ENCODE measurements at places on chromosomes 3 and 15.

GRCh38 chr3:147655236-147655635 lies 246.1 kb downstream of the ZIC1 start:
- no peak for DNase-seq

GRCh38 chr3:108178676-108179075 lies 43.5 kb downstream of the IFT57 start:
- DNase-seq = no peak

GRCh38 chr3:192819001-192819569 lies 91.7 kb upstream of the FGF12 start:
- DNase-seq = no peak

GRCh38 chr15:77143616-77144015 lies 72.7 kb upstream of the TSPAN3 start:
- DNase-seq = no peak

- DNase-seq = no peak
These were observed 141.9 kb downstream of the P3H2 start for GRCh38 chr3:189978753-189979152.

GRCh38 chr15:87347806-87348515 lies 908.6 kb downstream of the NTRK3 start:
- no peak for DNase-seq

DNA sequence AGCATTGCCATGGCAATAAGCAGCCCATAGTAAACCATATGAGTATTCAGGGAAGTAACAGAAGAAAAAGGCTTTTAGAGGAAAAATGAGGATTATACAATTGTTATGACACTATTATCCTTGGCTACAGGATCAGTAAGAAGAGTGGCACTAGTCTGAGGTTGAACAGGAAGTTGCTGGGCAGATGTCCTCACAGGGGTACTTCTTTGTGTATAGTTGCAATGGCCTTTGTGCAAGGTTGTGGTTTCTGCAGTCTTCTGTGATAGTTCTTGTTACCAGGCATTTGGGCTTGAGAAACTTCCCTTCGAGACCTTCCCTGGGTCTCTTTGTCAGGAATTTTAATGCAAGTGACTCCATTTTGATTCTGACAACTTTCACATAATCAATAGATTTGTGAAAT lies 100.6 kb upstream of the ATP11B start:
- no peak for DNase-seq

DNA sequence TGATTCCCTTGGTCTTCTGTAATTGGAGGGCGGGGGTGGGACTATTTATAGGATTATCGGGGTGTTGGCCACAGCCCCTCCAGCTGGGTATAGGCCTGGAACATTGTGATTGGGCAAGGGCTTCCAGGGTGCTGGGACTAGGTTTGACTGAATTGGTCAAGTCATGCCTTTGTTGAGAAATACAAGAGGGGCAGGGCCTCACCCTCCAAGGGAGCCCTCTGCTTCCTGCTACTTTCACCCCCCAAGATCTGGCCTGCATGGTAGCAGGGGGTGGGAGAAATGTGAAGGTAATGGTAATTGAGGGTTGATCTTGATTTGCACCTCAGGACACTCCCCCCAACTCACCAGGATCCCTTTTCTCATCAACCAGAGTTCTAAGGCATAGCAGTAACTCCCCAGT lies 25.2 kb downstream of the TRIM71 start:
- DNase-seq = no peak

GRCh38 chr3:148075771-148076716 lies 621.7 kb upstream of the AGTR1 start:
- no peak for DNase-seq

DNA sequence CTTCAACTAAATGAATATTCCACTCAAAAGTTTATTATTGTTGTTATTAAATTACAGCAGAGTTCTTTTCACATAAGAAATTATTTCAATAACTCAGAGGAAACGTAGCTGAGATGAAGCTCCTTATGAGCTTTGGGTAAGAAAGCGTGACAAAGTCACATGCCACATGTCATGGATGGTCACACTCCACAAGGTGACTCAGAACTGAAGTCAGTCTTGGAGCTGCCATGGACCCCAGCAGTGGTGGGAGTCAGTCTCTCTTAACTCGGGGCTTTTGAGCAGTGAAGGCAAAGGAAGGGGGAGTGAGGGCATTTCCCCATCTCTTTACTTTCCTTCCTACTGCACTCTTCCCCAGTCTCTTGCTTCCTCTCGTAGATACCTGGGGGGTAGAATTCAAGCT lies 87.5 kb upstream of the FAM3D start:
- DNase-seq = no peak

DNA sequence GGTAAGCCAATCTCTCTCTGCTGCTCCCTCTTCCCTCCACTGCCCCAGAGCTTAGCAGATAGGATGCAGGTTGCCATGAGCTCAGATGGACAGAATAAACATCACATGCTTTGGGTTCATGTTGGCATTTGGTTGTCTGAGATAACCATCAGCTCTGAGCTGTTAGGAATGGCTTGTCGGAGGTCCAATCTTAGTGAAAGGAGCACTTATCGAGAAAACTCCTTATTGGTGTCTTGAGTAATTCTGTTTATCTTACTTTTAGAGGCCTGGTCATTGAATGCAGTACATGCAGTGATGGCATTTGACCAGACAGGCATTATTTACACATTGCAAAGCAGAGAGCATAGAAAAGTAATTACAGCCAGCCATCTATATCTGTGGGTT lies 99.7 kb downstream of the CEMIP start:
- no peak for DNase-seq

- no peak for DNase-seq
These were observed 82.8 kb upstream of the TNIK start for GRCh38 chr3:171542976-171543375.

DNA sequence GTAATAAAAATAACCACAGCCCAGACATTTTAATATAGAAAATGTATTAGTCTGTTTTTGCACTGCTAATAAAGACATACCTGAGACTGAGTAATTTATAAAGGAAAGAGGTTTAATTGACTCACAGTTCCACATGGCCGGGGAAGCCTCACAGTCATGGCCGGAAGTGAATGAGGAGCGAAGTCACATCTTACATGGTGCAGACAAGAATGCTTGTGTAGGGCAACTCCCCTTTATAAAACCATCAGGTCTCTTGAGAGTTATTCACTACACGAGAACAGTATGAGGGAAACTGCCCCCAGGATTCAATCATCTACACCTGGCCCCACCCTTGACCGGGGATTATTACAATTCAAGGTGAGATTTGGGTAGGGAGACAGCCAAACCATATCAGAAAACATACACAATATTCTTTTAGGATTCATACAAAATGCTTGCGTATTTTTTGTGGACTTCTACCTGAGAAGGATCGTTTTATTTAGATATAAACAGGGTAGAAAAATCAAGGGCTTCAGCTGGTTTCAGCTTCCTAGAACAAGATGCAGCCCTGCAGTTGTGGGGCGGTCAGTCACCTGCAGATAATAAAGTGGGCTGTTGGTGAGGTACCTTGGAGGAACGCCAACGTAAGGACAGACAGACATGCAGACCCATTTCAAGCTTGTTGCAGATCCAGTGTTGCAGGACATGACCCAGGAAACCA lies 101.9 kb downstream of the TNIK start:
- DNase-seq = no peak

GRCh38 chr15:63544258-63545026 lies 40.0 kb downstream of the USP3 start:
- no peak for DNase-seq

DNA sequence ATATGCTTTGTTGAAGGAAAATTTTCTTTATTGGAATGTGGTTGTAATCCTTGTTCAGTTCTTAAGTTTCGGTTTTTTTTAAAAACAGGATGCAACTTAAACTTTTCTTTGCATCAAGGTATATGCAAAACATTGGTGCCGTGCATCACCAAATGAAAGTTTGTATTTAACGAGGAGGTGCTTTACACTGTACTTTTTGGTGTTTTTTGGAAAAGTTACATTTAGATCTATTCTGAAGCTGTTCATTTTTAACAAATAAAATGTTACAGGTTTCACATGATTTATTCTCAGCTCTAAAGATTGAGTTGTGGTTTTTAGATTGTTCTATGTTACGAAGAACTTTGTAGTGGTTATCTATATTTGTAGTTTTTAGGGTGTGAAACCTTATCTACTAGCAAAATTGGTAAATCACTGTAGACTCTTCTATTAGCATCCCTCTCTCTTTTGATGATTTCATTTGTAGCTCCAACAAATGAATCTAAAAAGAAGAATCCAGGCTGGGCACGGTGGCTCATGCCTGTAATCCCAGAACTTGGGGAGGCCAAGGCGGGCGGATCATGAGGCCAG lies 7.0 kb upstream of the LRCH3 start:
- DNase-seq = no peak

DNA sequence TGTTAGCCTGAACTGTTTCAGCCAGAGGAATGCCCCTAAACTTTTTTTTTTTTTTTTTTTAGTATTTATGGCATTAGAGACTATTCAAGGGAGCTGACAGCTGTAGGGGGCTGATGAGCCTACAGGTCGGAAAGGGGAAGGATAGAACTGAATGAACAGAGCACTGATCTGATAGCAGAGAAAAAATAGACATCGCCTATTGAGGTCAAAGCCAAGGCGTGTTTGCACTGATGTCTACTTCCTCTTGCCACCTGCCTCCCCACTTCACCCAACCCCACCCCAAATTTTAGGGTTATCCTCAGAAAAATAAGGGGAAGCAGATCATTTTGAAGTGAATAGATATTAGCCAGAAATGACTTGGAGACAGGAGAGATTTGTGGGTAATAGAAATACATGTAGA lies 3.0 kb upstream of the ZMAT3 start:
- DNase-seq = no peak

- DNase-seq = no peak
These were observed 14.2 kb downstream of the GHRL start for GRCh38 chr3:10278501-10278900.

DNA sequence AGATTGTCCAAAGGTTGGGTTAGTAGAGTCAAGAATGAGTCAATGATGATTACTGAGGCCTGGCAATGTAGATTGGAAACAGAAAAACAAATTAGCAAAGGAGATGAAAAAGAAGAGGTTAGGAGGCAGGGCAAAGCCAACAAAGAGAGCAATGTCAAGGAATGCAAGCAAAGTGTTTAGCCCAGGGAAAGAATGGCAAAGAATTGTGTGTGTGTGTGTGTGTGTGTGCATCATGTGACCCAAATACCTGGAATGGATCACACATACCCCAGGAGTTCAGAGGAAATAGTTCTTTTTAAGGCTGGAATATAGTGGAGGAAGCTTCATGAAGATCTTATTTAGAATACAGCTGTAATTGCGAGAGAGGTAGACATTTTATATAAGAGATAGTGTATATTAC lies 831.7 kb upstream of the ARPP21 start:
- no peak for DNase-seq

GRCh38 chr15:27743638-27744037 lies 355.5 kb downstream of the OCA2 start:
- no peak for DNase-seq

DNA sequence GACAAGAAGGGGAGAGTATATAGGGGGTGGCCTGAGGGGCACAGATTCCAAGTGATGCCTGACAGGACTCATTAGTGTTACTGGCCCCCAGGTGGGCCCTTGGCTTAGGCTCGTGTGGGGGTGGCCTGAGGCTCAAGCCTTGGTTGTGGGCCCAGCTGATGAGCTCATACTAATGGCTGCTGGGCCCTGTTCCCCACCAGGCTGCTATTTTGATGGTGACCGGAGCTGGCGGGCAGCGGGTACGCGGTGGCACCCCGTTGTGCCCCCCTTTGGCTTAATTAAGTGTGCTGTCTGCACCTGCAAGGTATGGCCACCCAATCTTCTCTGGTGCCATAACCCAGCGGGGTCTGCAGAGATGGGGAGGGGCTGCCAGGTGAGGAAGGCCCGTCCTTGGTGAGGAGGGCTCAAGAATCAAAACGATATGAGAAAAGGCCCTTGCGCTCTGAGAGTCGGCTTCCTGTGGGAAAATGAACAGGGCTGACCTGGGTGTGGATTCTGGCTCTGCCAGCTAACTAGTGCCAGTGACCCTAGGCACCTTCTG lies 7.4 kb downstream of the CHRD start:
- DNase-seq = no peak

- DNase-seq = no peak
These were observed 262.2 kb downstream of the MEX3B start for GRCh38 chr15:81783586-81783985.

GRCh38 chr15:33083232-33084081 lies 111.1 kb downstream of the FMN1 start:
- DNase-seq = no peak

GRCh38 chr3:101941318-101942040 lies 92.2 kb downstream of the NFKBIZ start:
- no peak for DNase-seq

GRCh38 chr3:13570391-13571194 lies 21.7 kb downstream of the FBLN2 start:
- no peak for DNase-seq

GRCh38 chr15:79192462-79193036 lies 90.0 kb upstream of the ANKRD34C start:
- no peak for DNase-seq

- DNase-seq = no peak
These were observed 140.7 kb downstream of the IMPG2 start for GRCh38 chr3:101179637-101180036.

GRCh38 chr15:35308802-35309201 lies 223.7 kb upstream of the NANOGP8 start:
- DNase-seq = no peak

- DNase-seq = no peak
These were observed 6.2 kb upstream of the CEP70 start for GRCh38 chr3:138600100-138600745.

GRCh38 chr3:138136201-138136600 lies 4.0 kb upstream of the A4GNT start:
- no peak for DNase-seq

- DNase-seq = no peak
These were observed 85.0 kb upstream of the GALNT15 start for GRCh38 chr3:16089521-16089920.

DNA sequence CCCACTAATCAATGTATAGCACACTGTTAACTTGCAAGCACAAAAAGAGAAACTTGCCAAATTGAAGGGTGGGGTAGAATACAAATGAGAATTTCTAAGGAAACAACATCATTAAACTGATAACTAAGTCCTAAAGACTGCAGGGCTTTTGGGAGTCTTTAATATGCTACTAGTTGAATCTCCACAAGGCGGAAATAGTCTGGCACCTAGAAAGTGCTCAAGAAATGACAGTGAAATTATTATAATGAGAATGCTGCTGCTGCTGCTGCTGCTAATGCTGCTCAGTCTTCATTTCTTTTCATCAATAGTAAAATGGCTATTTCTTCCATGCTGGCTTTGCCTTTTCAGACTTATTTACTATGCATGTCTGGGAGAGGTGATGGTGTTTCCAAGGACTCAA lies 91.8 kb downstream of the BTD start:
- no peak for DNase-seq

DNA sequence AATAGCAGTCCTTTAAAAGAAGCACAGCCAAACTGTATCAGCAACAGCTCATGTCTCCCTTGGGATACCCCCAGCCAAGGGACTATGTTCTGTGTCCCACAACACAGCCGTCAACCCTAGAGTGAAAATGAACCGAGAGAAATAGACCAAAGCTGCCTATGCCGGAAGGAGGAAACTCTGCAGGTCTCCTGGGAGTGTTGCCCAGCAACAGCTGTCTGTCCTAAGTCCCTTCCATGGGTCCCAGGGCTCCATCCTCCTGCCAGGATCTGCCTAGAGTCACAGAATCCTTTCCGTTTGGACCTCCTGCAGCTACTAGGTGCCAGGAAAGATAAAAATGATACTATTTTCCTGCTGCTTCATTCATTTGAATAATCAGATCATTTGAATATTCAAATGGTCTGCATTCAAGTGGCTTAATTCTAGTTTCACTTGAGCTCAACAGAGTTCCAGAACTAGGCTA lies 53.1 kb downstream of the TRANK1 start:
- DNase-seq = no peak

All from stimulated activated CD4-positive, alpha-beta T cell treated with anti-CD3 and anti-CD28 coated beads, Interleukin-15, amount 100 ng/mL, for 1 hour (primary cell).